GM23248 (cell line): ENCODE measurements at places on chromosomes 5 and 9. TPM values are rescaled to one million over a fixed set of nuclear protein-coding genes. Genes with fewer than 3 reads are reported as not detected.

ANGPTL2 gene
- total RNA-seq = 9.0 and 12.3 TPM in 2 replicates

SUSD3 gene
- 0.43 and 0.63 TPM in 2 replicates for total RNA-seq

GRIA1 gene
- total RNA-seq = 0.11 and 0.76 TPM in 2 replicates

OLFM1 gene
- 17.0 and 18.6 TPM in 2 replicates for total RNA-seq

BARX1 gene
- total RNA-seq = not detected in 2 replicates

TMOD1 gene
- 1.3 TPM in 1 of 2 replicates, not detected in the other for total RNA-seq

PRSS3 gene
- 15.1 and 30.7 TPM in 2 replicates for total RNA-seq

IFNA1 gene
- total RNA-seq = not detected in 2 replicates

TNFSF8 gene
- total RNA-seq = not detected in 2 replicates

SLC46A2 gene
- total RNA-seq = not detected in 2 replicates

- H3K27ac ChIP-seq = no peak overlapping the region
- H3K4me3 ChIP-seq = no peak overlapping the region
- H3K27me3 ChIP-seq = no peaks in the 10 kb centered on the region
- H3K4me1 ChIP-seq = no peaks in the 10 kb centered on the region
Measured at GRCh38 chr9:130240410-130241197, 25.0 kb upstream of the HMCN2 start.

- H3K4me1 ChIP-seq = no peaks in the 10 kb centered on the region
- H3K27ac ChIP-seq = no peak overlapping the region
- no peak for DNase-seq
- H3K4me3 ChIP-seq = no peak overlapping the region
- H3K27me3 ChIP-seq = no peaks in the 10 kb centered on the region
Measured at GRCh38 chr5:155485386-155485785, 471.8 kb downstream of the KIF4B start.

- peak overlapping the region; percentile 9; the same call in 1 of the 2 replicates for H3K27ac ChIP-seq
- H3K4me3 ChIP-seq = no peak overlapping the region
- no peaks in the 10 kb centered on the region for H3K27me3 ChIP-seq
- H3K36me3 ChIP-seq = no peaks in the 10 kb centered on the region
Measured at GRCh38 chr5:151451626-151452520, 4.5 kb downstream of the SLC36A1 start.

- no peaks in the 10 kb centered on the region for H3K4me1 ChIP-seq
- no peak overlapping the region for H3K4me3 ChIP-seq
- H3K27me3 ChIP-seq = no peaks in the 10 kb centered on the region
- H3K27ac ChIP-seq = no peak overlapping the region
- peak; percentile 77 for DNase-seq
Measured at GRCh38 chr5:135426102-135427082, 20.8 kb downstream of the DCANP1 start.

DNA sequence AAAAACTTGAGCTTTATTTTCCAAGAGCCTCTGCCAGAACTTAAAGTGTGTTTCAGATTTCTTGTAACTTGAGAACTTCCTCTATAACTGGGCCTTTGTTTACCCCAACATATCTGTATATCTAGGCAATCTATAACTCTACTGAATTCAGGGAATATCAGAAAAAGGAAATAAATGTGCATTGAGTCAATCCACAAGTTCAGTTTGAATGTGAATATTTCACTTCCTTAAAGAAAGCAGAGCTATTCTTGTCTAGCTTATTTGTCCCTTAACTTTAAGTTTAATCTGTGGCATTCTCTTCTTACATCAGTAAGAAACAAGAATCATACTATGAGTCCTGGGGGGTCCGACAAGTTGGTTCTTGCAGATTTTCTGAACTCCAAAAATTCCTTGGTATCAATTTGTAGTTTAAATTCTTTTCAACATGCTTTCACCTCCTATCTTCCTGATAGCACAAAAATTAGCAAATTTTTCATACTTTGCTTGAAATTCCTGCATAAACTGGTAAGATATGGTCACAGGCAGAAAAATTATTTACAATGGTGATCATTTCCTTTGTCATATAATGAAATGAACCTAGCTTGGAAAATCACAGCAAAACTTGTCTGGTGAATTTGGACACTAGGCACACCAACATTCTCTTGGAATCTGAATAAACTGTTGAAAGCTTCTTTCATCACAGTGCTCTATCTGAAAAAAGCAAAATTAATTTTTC is 19.8 kb upstream of the ITGA1 start:
- DNase-seq = no peak
- H3K27ac ChIP-seq = no peak overlapping the region
- peaks cover 14% of the 10 kb centered on the region; the same call in 1 of the 2 replicates for H3K4me1 ChIP-seq

GRCh38 chr5:168552146-168552545 is 23.0 kb downstream of the FBLL1 start:
- H3K36me3 ChIP-seq = peaks cover 15% of the 10 kb centered on the region
- peaks cover 16% of the 10 kb centered on the region for H3K4me1 ChIP-seq
- H3K4me3 ChIP-seq = no peak overlapping the region
- H3K27me3 ChIP-seq = no peaks in the 10 kb centered on the region

DNA sequence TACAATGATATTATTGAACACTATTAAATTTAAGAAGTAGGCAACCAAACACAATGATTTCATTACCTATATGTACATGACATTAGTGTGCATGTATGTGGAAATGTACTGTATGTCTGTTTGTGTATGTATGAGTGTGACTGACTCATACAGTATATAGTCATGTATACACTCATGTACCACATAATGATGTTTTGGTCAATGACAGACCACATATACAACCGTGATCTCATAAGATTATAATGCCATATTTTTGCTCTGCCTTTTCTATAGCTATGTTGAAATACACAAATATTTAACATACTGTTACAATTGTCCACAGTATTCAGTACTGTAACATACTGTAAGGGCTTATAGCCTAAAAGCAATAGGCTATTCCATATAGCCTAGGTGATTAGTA is 19.7 kb downstream of the SVEP1 start:
- H3K4me1 ChIP-seq = peaks cover 21% of the 10 kb centered on the region
- H3K36me3 ChIP-seq = peaks cover 23% of the 10 kb centered on the region
- DNase-seq = peak; percentile 23
- H3K27me3 ChIP-seq = no peaks in the 10 kb centered on the region
- H3K4me3 ChIP-seq = no peak overlapping the region

DNA sequence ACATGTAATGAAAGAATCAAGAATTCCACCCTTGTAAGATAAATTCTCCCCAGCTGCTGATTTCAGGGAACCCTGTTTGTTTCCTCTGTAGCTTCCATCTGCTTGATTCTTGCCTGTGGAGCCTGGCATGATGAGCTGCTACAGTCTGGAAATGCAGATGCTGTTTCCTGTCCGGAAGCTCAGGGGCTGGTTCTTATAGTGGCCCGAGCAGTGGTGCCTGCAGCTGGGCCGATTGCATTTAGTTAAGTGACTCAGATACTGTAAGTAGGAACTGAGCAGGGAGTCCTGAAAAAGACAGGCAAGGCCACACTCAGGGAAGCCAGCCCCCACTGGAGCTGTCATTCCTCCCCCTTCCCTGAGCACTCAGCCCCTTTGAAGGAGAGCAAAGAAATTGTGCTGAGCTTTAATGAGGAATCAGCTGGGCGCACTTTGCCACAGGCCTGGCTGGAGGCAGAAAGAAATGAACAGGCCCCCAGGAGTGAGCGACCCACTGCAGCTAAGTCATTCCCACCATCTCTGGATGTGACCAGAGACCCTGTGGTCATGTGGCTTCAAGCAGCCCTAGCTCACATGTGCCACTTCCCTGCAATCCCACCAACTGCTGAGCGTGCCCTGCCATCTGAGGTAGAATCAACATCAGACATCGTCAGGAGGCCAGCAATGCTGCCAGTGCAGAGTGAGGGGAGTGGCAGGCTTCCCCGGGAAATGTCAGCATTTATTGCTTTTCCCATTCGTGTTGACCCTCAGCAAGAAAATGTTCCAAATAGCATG is 206.0 kb upstream of the WWC1 start:
- peak overlapping the region; percentile 73 for H3K27ac ChIP-seq
- peak overlapping the region; percentile 4; the same call in 1 of the 2 replicates for H3K4me3 ChIP-seq
- 0 out of 2 replicates have a peak, but pooled peaks cover 5% of the 10 kb centered on the region for H3K36me3 ChIP-seq
- no peaks in the 10 kb centered on the region for H3K27me3 ChIP-seq

DNA sequence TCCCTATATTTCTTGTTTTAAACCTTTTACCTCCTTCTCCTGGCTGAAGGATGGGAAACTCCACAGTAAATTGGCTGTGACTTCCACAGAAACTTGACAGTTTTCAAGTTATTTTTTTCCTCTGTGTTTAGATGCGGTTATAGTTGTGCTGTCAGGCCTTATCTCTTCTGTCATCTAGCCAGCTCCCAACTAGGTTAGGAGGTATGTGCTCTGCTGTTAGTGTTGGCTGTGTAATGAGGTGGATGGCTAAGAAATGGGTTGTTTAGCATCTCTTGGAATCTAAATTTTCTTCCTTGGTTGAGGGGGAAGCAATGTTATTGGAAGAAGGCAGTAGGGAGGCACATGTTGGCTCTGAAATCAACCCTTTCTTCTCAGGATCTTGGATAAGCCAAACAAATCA is 149.9 kb upstream of the RUSC2 start:
- no peak overlapping the region for H3K27ac ChIP-seq
- no peaks in the 10 kb centered on the region for H3K36me3 ChIP-seq
- no peaks in the 10 kb centered on the region for H3K27me3 ChIP-seq
- H3K4me1 ChIP-seq = peaks cover 32% of the 10 kb centered on the region
- DNase-seq = peak; percentile 53
- H3K4me3 ChIP-seq = no peak overlapping the region

DNA sequence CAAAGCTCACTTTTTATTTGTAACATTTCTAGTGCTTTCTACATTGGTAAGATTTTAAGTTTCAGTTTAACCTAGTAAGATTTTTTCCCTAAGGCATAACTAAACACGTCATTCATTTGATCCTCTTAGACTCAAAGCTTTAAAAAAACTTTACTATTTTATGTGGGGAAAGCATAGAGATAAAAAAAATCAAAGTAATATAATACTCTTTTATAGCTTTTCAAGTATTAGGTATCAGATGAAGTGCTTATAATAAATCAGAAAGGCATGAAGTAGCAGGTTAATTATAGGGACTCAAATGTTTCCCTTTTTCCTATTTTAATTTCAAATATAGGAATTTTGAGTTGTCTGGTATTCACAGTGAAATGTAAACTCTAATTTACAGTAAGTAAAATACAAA is 68.0 kb upstream of the POU5F2 start:
- no peaks in the 10 kb centered on the region for H3K36me3 ChIP-seq
- DNase-seq = no peak
- no peaks in the 10 kb centered on the region for H3K4me1 ChIP-seq

DNA sequence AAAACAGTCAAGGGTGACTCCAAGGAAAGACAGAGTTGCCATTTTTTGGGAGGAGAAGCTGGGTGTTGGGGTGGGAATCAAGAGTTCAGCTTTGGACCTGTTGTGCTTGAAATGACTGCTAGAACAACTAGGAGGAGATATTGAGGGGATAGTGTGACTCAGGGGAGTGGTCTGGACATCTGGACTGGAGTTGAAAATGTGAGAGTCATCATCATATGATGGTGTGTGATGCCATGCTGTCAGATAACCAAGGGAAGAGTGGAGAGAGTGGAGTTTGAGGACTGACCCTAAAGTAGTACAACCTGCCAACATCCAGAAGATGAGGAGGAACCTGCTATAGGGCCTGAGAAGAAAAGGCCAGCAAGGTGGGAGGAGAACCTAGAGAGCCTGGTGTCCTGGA is 199.7 kb downstream of the ARHGEF28 start:
- no peak for DNase-seq
- H3K27ac ChIP-seq = peak overlapping the region; percentile 81
- no peak overlapping the region for H3K4me3 ChIP-seq
- H3K4me1 ChIP-seq = peaks cover 55% of the 10 kb centered on the region
- H3K27me3 ChIP-seq = no peaks in the 10 kb centered on the region

GRCh38 chr9:16336833-16337232 is 533.6 kb downstream of the BNC2 start:
- no peak for DNase-seq
- H3K27me3 ChIP-seq = no peaks in the 10 kb centered on the region
- H3K36me3 ChIP-seq = no peaks in the 10 kb centered on the region
- peak overlapping the region; percentile 95 for H3K27ac ChIP-seq
- no peak overlapping the region for H3K4me3 ChIP-seq
- peaks cover 37% of the 10 kb centered on the region for H3K4me1 ChIP-seq

DNA sequence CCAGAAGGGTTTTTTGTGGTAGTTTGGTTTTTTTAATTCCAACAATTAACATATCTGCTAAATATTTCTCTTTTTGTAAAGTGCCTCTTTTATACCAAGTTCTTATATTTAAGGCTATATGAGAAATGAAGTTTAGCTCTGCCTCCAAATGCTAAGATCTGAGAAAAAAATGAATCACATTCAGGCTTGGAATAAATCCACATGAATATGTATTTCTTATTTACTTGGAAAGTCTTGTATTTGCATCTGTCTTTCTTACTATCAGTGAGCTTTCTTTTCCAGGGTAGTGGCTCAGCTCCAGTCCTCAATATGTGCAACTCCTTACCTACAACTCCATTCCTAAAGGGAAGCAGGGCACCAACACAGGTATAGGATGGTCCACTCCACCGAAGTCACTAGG is 127.9 kb downstream of the GLIS3 start:
- H3K4me1 ChIP-seq = peaks cover 31% of the 10 kb centered on the region
- H3K36me3 ChIP-seq = no peaks in the 10 kb centered on the region
- H3K27ac ChIP-seq = no peak overlapping the region
- H3K4me3 ChIP-seq = no peak overlapping the region
- no peak for DNase-seq

GRCh38 chr5:161278739-161279660 is 267.5 kb downstream of the GABRB2 start:
- no peaks in the 10 kb centered on the region for H3K4me1 ChIP-seq
- H3K27ac ChIP-seq = no peak overlapping the region
- no peak overlapping the region for H3K4me3 ChIP-seq
- no peaks in the 10 kb centered on the region for H3K36me3 ChIP-seq
- no peak for DNase-seq
- H3K27me3 ChIP-seq = no peaks in the 10 kb centered on the region
